Right lobe of liver (tissue), 6 donors: ENCODE measurements at places on chromosomes 12 and 14.

DNA sequence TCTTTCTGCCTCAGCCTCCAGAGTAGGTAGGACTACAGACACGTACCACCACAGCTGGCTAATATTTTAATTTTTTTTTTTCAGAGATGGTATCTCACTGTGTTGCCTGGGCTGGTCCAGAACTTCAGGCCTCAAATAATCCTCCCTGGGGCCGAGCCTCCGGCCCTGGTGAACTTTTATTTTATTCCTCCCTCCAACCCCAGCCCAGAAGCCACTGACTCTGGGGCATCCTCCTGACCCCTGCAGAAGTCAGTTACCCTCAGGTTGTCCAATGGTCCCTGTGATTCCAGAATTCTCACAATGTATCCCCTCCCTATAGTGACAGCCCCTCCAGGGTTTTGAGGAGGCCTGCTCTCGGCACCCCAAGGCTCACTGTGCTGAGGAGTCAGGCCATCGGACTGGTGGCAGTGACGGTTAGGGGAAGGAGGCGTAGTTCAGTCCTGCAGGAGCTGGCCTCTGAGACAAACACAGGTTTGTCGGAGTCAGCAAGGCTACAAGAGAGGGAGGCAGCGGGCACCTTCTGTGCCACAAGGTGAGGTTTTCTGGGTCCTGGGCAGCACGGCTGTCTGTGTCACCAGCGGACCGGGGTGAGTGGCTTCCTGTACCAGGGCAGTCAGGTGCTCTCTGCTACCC, 19.4 kb upstream of the FIGNL2 start:
- peak; percentile 31 for DNase-seq

DNA sequence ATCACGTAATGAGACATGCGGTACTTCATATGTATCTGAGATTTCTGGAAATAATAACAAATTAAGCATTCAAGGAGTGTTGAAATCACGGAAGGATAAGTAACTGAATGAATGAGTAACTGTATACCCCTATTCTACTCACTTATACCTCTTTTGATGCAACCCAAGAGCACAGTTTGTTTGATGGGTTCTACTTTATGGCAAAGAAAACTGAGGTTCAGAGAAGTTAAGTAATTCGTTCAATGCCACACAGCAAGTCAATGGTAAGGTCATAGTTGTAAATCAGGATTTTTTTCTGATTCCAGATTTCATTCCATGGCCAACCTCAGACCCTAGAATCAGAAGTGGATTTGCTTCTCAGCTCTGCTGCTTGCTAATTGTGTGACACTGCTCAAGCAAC, 544.5 kb upstream of the TBX3 start:
- DNase-seq: no peak

DNA sequence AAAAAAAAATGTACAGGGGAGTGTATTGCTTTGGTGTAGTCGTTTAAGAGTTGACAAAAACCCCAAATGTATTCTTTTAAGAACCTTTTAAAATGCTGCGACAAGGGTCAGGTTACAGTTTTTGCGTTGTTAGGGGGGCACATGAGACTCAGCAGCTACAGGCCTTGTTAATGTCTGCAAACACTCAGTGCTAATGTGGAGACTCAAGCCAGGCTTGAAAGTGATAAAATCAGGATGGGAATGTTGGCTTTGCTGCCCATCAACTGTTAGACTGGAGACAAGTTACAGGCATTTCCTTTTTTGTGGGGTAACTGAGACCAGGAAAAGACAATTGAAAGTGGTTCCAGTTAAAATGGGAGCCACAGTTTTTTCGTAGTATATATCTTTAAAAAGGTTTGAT, 84.8 kb downstream of the PRKCH start:
- no peak for DNase-seq

DNA sequence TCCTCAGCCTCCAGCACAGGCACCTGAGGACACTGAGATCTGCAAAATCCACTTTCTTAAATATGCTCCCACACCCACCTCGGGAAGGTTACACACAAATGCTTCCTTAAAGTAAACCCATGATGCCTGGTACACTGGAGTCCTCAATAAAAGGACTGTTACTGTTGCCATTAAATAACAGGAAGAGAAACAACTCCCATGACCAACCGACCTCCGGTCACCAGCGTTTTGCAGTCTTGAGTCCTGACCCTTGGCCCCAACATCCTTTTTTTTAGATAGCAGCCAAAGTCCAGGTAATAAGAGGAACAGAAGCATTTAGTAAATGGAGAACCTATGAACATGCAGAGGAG, 42.4 kb downstream of the ITPK1 start:
- no peak for DNase-seq
